HEK293T (cell line): ENCODE measurements at places on chromosomes 11 and 22.

DNA sequence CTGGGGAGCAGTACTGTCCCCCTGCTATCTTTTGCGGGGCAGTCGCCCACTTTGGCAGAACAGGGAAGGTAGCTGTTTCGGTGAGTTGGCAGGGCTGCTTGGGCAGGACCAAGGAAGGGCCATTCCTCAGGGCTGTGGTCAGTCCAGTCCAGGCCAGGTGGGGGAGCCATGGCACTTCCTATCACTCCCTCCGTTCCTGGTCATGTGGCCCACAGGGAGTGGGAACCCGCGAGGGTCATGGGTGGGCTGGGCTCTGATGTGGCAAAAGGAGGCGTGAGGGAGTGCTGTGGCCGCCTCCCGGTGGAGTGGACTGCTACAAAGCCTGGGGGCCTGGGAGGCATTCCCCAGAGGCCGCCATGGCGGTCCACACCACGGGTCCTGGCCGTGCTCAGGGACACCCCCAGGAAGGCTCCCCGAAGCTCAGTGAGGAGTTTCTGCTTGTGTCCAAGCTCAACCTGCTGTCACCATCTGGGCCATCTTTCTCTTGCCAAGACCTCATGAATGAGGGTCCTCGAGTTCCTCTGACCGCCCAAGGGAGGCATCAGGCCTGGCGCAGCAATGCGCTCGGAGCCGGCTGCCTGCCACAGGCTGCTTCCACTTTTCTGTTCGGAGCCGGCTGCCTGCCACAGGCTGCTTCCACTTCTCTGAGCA is 11.9 kb downstream of the CHID1 start:
- no peak for DNase-seq

- DNase-seq, result no peak
Measured at GRCh38 chr11:15805726-15806125, 550.6 kb downstream of the SOX6 start.

DNA sequence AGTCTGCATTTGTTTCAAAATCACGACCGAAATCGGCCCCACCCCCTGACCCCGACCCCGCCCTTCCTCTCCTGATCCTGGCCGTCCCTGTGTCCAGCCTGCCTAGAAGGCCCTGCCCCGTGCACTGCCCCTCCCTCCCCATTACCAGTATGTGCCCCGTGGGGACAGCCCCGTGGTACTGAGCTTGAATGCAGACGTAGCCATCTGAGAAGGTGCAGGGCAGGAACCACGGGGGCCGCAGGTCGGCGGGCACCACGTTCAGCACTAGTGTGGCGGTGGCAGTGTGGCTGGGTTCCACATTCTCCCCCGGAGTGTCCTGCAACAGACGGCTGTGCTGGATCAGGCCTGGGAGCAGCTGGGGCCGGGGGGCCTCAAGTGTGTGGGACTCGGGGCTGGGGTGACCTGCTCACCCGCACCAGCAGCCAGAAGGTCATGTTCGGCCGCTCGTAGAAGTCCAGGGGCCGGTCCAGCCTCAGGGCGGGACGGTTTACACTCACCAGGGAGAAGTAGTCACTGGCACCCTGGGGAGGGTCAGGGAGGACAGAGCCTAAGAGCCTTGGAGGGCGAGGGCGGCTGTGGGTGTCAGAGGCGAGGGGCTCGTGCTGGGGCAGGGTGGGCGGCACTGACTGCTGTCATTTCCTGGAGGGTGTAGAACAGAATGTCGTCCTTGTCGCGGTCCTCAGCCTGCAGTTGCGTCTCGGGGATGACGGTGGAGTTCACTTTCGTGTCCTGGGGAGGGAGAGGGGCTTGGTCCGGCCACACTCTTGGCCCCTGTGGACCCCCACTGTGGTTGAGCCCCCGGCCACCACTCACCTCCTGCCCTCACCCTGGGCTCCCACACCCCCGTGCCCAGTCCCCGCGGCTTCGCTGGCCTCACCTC is 3.6 kb downstream of the CDHR5 start:
- DNase-seq, result no peak

- DNase-seq, result no peak
Measured at GRCh38 chr11:87306262-87306851, 268.6 kb downstream of the TMEM135 start.

GRCh38 chr22:49460091-49460490 is 367.6 kb downstream of the BRD1 start:
- no peak for DNase-seq

GRCh38 chr11:15783619-15784018 is 572.7 kb downstream of the SOX6 start:
- no peak for DNase-seq

GRCh38 chr11:19332476-19332875 is 91.7 kb upstream of the E2F8 start:
- no peak for DNase-seq

DNA sequence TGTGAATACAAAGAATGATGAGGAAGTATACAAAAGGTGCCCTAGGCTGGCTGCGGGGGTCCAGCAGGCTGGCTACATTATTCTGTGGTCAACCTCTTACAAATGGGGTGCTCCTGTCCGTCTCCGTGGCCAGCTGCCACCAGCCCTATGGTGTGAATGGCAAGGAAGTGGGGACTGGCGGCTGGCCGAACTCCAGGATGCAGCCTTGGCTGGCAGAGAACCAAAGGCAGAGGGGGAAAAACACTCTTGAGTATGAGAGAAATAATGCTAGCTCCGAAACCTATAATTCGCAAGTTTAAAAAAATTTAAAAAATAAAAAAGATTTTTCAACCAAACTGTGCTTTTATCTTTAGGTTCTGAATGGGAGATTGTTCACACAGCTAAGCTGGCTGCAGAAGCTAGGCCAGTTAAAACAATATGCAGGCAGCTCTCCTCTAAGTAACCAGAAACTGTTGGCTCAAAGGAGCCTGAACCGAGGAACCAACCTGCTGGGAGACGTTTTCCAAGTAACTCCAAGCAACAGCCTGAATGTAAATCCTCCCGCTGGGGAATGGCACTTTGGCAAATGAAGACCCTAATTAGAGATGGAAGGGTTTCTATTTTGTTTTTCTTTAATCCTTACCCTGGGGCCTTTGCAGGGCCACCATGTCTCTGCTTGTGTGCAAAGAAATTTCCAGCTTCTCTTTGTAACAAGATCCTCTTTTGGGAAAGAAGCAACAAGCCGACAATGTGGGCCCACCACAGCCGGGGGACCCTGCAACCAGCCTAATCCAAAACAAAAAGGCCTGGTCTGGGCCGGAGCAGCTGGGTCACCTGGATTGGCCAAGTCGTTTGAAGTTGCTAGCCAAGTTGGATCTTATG is 50.2 kb downstream of the C22orf31 start:
- no peak for DNase-seq

DNA sequence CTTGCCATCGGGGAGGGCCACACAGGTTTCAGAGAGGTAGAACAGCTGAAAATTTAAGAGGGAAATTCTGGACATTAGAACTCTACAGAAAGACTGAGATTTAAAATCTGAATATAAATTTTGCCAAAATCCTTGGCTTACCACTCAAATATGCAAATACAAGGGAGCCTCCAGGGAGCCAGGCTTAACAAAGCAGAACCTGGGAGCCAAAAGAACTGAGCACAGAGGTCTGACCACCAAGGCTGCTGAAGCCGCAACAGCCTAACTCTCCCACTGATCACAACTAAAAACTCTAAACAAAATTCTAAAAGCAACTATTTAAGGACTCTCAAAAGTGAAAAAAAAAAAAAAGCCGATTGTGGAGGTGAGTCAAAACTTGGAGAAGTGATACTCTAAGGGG is 34.3 kb downstream of the IZUMO1R start:
- DNase-seq, result no peak

DNA sequence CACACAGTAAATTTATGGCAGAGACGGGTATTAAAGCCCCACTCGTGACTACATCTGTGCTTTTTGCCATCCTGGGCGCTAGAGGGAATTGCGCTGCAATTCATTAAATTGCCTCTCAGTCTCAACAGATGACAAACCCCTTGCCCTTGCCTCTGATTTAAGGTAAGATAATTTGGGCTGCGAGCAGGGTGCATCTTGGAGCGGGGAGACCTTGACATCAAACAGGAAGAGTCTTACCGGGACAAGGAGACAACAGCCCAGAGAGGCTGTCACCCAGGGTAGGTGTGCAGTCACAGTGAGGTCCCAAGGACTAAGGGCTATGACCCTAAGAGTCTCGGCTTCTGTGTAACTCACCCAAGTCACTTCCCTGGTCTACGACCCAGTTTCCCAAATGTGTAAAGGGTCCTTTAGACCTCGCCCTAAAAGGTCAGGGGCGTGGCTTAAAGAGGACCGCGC is 449 bp upstream of the TOM1 start:
- peak; percentile 59 for DNase-seq

- no peak for DNase-seq
Measured at GRCh38 chr11:34676227-34676626, 55.3 kb downstream of the EHF start.

DNA sequence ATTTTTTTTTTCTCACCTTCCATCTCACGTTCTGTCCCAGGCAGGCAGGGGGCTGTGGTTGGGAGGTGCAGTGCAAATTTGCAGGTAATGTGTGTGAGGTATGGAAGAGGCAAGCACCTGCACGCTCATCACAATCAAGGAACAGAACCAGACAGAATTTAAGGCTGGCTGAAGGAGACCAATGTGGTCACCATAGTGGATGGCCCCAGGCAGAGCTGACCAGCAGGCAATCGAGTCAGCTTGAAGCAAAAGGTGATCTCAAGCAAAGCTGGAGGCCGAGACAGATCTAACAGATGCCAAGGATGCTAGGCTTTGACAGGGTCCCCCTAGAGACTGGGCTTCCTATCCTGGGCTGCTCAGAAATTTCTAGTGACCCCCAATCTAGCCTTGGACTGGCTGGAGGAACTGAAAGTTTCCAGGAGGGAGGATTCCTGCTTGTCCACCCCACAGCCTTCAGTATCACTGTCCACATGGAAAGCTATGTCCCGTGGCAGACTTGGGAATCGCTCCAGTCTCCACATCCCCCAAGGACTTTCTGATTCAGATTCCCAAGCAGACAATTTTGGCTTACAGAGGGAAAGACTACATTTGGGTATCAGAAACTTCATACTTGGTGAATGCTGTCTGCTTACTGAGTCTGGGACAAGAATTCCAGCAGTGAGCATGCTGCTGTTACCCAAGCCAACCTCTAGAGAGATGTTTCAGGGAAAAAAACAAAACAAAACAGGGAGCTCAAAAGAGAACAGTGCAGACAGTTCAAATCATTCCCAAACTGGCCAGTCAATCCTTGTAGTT is 9.0 kb upstream of the MICAL3 start:
- DNase-seq, result no peak

- no peak for DNase-seq
Measured at GRCh38 chr22:44729391-44730021, 22.9 kb upstream of the ARHGAP8 start.
